Activated gamma-delta T cell (primary cell): ENCODE measurements at places on chromosomes 7 and 10.

GRCh38 chr10:126101736-126102135, 205.4 kb downstream of the FANK1 start:
- DNase-seq: no peak

DNA sequence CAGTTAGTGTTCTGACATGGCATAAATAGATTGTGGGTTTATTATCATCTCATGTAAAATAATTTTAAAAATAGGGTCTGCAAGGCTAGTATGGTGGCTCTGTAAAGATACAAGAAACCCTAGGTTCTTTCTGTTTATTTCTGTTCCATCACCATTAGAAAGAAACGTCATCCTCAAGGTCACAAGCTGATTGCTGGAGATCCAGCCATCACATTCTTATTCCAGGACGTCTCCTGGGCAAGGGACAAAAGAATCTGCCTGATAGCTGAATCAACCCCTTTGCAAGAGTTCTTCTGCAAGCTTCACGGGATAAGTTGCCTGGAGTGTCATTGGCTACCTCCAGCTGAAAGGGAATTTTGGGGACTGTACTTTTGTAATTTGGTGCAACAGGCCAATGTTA, 184.4 kb downstream of the CAMK1D start:
- no peak for DNase-seq

GRCh38 chr10:44807451-44807850, 103.7 kb upstream of the TMEM72 start:
- DNase-seq: no peak

GRCh38 chr7:12091231-12091630, 119.9 kb upstream of the TMEM106B start:
- no peak for DNase-seq

GRCh38 chr7:140924821-140925421, at the start of gene BRAF:
Gene BRAF (minus strand): TSS chr7:140924929. CDS start chr7:140924703, 226 bp downstream.
- peak; percentile 88 for DNase-seq

- DNase-seq: no peak
Measured at GRCh38 chr10:15280462-15280861, 90.6 kb downstream of the FAM171A1 start.

DNA sequence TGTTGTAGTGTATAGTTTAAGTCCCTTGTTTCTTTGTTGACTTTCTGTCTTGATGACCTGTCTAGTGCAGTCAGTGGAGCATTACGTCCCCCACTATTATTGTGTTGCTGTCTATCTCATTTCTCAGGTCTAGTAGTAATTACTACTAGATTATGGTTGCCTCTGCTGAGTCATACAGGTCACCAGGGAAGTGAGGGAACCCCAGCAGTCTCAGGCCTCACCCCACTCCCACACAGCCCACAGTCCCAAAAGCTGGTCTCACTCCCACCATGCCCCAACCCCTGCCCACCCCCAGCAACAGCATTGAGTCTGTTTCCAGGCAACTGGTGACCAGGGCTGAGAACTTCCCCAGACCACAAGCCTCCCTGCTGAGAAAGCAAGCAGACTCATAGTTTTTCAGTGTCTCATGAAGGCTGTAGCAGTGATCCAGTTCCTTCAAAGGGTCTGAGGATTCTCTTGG, 88.0 kb downstream of the PLXDC2 start:
- DNase-seq: no peak

DNA sequence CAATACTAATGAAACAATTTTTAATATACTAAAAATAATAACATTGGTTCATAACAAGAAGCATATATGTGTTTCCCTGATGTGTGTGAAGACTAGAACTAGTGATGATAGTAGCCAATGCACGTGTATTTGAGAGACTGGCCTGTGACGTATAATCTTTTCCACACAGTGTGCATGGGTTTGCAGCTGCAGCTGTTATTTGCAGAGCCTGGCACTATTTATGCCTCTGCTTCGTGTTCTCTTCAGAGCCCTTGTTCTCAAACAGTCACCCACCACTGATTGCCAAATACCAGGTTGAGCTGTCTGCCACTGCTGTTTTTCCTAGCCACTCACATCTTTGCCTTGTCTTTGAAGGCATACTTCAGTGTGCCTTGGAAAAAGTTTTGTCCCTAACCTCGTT, 531.7 kb downstream of the ETV1 start:
- DNase-seq: no peak

- no peak for DNase-seq
Measured at GRCh38 chr7:128155100-128155740, 85.9 kb upstream of the LEP start.

DNA sequence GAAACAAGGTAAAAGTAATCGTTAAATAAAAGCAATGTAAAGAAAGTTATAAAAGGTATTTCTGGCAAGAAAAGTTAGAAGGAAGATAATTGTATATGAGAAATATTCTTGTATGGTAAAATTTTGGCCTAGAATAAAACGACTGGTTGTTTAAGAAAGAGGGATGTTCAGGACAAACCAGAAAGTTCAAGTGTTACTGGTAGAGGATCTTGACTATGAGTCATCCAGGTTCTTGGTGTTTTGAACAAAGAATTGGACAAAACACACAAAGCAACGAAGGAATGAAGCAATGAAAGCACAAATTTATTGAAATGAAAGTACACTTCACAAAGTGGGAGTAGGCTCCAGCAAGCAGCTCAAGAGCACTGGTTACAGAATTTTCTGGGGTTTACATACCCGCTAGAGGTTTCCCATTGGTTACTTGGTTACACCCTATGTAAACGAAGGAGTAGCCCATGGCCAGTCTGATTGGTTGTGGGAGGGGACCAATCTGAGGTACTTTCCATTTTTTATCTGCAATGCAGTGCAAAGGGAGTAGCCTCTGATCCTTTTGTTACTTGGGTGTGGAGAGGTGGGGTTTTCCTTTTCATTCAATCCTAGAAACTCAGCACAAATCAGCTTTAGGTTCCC, 22.4 kb upstream of the GARS1 start:
- DNase-seq: no peak

GRCh38 chr7:1403638-1404459, 55.4 kb downstream of the MICALL2 start:
- DNase-seq: no peak

DNA sequence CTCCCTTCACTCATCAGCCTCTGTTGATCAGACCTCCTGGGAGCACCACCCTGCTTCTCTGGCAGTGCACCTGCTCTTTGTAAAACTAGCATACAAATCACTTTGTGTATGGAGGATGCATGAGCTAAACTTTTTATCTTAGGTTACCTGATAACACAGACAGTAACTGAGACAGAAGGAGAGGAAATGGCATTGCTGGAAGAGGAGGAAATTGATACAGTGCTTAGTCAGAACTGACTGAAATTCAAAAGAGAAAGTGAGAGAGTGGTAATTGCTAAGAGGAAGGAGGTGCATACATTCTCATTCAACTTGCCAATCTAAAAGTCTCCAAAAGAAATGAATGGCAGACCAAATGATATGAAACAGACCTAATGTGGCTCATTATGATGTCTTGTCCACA, 1120.7 kb downstream of the GATA3 start:
- DNase-seq: no peak

- no peak for DNase-seq
Measured at GRCh38 chr10:86658751-86659150, 4.4 kb downstream of the OPN4 start.

DNA sequence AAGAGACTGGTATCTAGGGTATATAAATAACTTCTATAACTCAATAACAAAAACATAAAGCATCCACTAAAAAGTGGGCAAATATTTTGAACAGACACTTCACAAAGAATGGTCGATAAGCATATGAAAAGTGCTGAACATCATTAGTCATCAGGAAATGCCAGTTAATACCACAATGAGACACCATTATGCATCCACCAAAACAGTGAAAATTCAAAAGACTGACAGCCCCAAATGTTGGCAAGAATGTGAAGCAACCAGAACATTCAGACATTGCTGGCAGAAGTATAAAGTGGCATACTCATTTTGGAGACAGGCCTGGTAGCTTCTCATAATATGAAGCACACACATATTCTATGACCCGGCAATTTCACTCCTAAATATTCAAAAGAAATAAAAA, 26.5 kb upstream of the GSAP start:
- no peak for DNase-seq

DNA sequence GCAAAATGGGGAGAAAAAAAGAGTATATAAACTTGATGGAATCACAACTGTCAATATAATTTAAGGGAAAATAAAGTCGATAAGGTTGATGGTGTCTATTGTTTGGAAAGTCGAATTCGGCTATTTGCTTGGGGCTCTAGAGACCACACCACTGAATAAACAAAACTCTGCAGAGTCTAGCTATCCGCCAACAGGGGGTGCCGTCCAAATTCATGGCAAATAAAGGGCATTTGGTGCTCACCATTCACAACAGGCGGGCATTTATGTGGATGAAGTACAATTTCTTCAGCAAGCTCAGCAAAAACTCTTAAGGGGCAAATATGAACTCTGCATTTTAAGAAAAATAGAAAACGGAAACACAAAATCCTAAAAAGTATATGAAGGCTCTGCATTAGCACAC, 23.3 kb downstream of the CD36 start:
- no peak for DNase-seq

DNA sequence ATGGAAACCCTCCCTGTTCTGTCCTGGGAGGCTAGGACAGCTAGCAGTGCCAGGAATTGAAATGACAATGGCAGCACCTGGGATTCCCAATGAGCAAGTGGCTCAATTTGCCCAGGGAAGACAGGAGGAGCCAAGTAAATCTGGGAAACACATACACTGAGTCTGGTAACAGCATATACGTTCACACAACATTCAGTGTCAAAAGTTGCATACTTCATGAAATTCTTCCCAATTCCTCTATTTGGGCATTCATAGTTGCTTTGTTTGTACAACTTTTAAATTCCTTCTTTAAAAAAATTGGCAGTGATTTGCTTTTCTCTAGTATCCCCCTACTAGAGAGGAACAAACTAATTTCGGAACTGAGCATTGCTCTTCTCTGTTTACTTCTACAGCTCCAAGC, 2.9 kb upstream of the FRMD4A start:
- DNase-seq: no peak

- DNase-seq: no peak
Measured at GRCh38 chr7:31315758-31316157, 24.8 kb downstream of the NEUROD6 start.

DNA sequence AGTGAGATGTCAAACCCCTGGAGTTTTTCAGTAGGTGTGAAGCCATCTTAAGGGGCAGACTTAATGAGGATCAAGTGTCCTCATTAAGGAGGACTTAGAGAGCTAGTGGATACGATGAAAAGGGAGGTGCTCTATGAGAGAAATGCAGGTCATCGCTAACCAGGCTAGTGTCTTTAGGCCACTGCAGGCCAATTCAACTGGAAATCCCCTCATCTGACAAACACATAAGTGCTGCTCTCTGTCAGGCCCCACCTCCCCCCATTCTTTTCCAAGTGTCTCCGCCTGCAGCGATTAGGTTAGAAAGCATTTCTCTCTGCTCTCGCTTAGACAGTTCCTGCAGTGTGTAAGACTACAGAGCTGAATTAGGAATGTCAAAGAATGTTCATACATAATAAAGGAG, 33.7 kb downstream of the RBM28 start:
- no peak for DNase-seq

- DNase-seq: no peak
Measured at GRCh38 chr7:23222439-23223030, 24.0 kb upstream of the GPNMB start.

DNA sequence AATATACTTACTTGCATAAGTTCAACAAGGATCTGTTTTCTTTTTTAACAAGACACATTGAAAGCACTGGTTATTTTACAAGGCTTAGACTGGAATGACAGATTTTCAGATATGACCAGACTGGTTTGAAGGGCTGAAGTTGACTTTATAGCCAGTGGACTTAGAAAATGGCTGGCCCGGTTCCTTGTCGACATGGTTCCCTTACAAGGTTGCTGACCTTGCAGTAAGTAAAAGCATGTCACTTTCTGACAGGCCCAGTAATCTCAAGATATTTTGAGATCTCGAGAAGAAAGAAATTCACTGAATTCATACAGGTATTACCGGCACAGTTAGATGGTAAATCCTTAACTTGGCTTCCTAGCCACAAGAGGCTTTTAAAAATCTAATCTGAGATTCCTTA, 136.5 kb downstream of the COBL start:
- DNase-seq: no peak

DNA sequence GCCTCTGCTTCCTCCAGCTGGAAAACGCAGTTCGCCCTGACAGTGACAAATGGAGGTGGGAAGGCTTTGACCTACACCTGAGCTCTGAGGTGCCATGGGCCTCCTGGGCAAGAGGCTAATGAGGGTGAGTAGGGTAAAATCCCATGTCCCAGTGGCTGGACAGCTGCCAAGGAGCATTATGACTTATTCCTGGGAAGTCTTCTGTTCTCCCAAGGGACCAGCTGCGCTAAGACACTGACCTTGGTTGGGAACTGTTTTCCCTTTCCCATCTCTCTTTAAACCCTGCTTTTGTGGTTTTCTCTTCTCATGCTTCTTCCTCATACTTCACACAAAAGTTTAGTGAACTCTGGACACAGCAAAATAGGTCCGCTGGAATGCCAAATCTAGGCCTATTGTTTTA, 72.6 kb downstream of the COPG2 start:
- DNase-seq: no peak

DNA sequence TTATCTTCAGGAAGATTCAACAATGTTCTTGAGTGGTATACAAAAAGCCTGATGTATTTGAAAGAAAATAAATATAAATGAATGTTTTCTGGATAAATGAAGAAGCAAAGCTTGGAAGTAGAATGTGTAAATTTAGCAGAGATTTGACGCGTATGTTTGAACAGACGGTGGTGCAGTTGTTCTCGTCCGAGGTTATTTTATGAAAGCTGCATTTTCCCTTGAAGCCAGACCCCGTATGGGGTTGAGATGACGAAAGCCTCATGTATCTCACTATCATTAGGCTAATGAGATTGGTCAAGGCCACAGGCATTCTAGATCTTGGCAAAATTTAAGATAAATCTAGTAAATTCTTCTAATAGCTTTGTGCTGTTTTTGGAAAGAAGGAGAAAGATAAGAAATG, 195.2 kb downstream of the NXPH1 start:
- DNase-seq: no peak

DNA sequence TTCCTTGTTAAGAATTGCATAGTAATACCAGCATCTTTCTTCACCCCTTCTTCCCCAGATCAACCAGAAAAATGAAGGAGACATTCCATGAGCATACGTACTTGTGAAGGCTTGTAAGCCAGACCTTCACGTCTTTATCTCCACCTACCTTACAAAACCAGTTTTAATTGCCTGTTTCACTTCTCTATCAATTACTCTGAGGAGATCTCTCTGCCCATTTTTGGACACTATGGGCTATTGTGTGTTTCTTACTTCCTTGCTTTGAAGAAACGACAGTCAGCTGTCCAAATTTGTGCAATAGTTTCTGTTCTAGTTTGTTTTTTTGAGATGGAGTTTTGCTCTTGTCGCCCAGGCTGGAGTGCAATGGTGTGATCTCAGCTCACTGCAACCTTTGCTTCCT, 349.7 kb upstream of the MBL2 start:
- no peak for DNase-seq
